Hematopoietic multipotent progenitor cell (in vitro differentiated cells): ENCODE measurements at places on chromosomes 4 and X.

DNA sequence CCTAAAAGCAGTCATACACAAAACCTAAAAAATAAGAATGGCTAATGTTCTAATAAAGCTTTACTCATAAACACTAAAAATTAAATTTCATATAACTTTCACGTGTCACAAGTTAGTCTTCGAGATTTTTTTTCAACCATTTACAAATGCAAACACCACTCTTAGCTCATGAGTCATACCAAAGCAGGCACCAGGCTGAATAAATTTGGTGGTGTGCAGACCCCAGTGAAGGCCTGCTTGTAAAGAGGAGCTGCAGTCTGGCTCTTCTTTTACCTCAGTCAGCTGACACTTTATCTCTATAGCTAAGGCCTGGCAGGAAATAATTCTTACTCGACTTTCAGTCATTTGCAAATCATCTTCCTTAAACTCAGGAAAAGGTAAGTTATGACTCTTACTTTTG lies 37.4 kb downstream of the CLOCK start:
- no peak for DNase-seq

GRCh38 chr4:138915756-138916155 lies 99.8 kb upstream of the NOCT start:
- DNase-seq, result no peak

GRCh38 chrX:49171752-49172279 lies at the start of gene PLP2:
Gene PLP2 (plus strand): TSS chrX:49171898. CDS start chrX:49172001, 103 bp downstream.
- DNase-seq, result peak; percentile 49

DNA sequence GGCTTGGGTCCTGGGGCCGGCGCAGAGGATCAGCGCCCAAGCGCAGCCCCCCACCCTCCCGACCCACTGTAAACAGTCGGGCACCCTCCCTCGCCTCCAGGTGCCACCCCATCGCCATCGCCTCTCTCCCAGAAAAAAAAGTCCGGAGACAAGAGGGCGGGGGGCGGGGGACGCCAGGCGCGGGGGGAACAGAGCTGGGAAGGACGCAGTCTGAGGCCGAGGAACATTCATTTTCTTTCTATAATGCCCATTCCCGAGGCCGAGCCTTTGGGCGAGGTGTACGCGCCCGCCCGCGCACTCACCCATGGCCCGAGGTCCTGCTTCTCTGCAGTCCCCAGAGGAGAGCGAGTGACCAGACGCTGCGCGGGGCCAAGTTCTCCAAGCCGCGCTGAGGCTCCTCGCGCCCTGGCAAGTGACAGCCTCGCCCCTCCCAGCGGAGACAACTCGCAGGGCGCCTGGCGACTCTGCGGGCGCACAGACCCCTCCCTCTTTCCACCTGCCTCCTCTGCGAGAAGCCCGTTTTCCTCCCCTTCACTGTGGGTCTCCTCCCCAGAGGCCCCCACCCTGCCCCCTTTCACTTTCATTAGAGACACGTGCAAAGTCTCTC lies 63.5 kb upstream of the WDR17 start:
- peak; percentile 58 for DNase-seq

DNA sequence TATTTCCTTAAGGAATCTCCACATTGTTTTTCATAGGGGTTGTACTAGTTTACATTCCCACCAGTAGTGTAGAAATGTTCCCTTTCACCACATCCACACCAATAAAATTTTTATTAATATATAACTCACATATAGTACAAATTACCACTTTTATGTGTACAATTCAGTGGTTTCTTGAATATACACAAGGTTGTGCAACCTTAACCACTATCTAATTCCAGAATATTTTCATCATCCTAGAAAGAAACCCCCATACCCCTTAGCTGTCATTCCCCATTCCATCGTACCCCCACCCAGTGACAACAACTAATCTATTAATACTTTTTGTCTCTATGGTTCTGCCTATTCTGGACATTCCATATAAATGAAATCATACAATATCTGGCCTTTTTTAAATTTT lies 108.3 kb upstream of the USP9X start:
- no peak for DNase-seq

- no peak for DNase-seq
Observed at GRCh38 chrX:72408885-72409284, 103.2 kb upstream of the CITED1 start.

DNA sequence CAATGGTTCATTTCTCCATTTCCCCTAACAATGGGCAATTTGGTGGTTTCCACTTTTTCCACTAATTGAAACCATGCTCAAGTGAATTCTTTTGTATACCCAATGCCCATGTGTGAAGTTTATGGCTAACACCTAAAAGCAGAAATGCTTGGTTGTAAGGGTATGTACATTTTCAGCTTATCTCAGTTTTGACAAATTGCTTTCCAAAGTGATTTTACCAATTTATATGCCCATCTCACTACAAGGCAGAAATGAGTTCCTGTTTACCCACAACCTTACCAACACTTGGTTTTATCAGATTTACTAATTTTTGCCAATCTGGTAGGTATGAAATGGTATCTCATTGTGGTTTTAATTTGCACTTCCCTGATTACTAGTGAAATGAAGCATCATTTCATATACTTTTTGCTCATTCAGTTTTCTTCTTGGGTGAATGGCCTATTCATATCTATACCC lies 14.8 kb downstream of the GPR34 start:
- DNase-seq, result no peak

DNA sequence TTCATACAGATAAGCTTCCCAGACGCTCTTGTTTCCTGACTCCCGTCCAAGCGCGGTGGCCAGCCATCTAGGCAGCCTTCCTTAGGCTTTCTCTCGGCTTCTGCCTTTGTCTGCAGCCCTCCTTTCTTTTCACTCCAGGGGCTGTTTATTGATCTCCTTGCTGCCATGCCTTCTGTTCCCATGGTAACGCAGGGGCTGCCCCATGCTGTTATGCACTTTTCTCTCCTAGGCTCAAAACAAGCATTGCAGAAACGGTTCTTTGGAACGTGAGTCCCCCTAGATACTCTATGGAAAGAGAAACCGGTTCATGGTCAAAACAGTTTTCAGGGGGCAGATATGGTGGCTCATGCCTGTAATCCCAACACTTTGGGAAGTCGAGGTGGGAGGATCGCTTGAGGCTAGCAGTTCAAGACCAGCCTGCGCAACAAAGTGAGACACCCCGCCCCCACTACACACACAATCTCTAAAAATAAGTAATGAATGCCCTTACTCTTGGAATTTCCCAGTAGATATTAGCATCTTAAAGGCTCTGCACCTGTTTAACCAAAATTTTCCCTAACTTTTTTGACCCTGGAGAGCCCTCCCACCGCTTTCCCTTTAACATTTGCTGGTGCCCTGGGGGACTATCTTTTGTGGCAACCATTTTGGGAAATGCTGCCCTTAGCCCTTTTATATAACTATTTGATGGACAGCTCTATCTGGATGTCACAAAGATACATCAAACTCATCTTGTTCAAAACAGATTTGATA lies 53.9 kb upstream of the ZNF157 start:
- DNase-seq, result no peak

- no peak for DNase-seq
Observed at GRCh38 chr4:139540632-139541031, 15.4 kb downstream of the SETD7 start.

- DNase-seq, result no peak
Observed at GRCh38 chr4:110815950-110816349, 193.1 kb upstream of the PITX2 start.

- DNase-seq, result no peak
Observed at GRCh38 chr4:67198727-67199126, 346.6 kb downstream of the CENPC start.

DNA sequence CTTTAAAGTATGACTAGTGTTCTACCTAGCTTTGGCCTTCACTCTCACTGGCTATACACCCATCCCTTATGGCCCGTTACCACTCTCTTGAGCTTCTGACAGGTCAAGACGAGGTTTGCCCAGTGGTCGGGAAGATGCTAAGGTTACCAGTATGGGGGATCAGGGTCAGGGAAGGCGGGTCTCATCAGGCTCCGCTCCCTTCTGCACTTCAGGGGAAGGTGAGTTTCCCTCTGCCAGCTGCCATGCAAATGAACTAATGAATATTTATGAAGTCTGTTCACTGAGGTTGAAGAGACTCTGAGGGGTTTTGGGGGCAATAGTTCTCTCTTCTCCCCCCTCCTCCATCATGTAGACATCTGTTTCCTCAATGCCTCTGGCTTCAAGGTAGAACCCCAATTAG lies 6.6 kb downstream of the EFNB1 start:
- DNase-seq, result no peak

GRCh38 chr4:11069083-11069482 lies 359.6 kb downstream of the HS3ST1 start:
- DNase-seq, result no peak

DNA sequence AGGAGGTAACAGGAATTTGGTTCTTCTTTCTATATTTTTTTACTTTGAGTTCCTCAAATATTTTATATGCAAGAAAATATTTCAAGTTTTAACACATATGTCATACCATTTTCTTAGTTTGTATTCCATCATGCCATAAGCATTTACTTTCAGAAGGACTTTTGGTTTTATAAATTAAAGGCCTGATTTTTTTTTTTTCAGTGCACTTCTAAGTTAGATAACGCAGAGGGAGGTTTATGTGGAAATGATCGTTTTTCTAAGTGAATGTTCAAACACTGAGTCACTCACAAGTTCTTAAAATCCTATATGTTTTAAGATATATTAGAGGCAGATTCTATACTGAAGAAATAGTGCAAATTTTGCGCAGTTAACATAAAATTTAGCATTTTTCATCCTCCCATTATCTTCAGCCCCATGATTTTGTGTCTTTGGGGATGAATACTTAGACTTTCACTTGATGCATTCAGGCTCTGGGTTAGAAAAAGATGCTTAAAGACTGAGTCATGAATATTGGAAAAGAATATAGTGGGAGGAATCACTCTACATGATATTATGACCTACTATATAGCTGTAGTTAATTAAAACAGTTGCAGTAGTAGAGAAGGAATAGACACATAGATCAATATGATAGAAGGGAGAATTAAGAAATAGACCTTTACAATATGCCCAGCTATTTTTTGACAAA lies 54.9 kb downstream of the COL4A5 start:
- no peak for DNase-seq

GRCh38 chrX:20147561-20147960 lies 5.9 kb upstream of the EIF1AX start:
- no peak for DNase-seq

DNA sequence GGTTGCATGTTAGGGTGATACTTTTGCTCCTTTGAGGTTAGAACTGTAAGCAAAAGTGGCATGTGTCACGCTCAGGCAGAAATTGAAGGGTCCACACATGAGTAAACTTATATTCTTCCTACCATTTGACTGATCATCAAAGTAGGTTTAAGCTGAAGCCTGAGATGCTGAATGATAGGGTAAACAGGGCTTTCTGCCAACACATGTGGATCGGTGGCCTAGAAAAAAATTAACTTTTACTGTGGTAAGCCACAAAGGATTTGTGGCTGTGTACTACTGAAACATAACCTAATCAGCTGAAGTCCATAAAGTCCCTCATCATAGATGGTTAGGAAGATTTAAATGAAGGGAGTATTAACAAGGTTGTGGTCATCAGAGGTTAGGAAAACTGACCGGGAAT lies 1070.1 kb downstream of the STPG2 start:
- DNase-seq, result no peak

DNA sequence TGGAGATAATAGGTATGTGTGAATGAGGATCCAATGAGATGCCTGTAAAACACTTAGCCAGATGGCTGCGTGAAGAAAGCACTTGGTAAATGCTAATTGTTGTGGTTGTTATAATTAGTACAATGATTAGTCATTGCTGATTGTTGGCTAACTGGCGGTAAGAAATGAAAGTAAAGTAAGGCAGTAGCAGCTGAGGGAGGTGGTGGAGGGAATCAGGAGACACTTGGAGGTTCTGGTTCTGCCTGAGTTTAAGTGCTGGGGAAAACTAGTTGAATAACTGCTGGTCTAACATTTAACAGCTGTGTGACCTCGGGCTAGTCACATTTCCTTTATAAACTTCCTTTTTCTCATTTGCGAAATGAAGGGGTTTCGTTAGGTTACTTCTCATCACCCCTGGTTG lies 30.9 kb downstream of the CD38 start:
- no peak for DNase-seq

DNA sequence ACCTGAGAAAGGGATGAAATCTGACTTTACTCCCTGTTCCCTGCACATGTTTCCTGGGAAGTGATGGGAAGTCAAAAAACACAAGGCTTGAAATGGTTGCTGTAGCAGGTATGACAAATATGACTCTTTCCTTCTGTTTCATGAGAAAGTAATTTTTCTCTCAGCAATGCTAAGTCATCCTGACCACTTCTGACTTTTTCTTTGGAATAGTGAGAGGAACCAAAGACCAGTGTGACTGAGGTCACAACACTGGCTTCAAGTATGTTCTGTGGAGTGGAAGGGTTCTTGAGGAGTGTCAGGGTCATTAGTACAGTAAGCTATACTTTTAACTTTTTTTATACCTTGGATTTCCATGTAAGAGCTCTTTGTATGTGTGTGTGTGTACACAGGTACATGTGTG lies 225.3 kb downstream of the PPP3CA start:
- no peak for DNase-seq

- DNase-seq, result no peak
Observed at GRCh38 chrX:39985071-39985470, 112.7 kb downstream of the BCOR start.

DNA sequence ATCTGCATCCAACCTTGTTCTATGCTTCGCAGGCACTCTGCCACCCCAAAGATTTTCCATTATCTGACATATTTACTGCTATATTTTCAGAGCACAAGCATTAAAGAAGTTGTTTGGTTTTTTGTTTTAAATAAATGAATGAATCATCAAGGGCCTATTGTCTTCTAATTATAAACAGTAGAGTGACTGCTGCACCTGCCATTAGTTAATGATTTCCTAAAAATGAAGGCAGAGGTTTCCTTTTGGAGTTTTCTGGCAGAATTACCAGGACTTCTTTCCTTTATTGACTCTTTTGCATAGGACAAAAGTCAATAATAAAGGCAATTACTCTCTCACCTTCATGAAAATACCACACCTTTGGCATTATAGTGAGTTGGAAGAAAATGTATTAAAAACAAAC lies 238.1 kb downstream of the INPP4B start:
- DNase-seq, result no peak

DNA sequence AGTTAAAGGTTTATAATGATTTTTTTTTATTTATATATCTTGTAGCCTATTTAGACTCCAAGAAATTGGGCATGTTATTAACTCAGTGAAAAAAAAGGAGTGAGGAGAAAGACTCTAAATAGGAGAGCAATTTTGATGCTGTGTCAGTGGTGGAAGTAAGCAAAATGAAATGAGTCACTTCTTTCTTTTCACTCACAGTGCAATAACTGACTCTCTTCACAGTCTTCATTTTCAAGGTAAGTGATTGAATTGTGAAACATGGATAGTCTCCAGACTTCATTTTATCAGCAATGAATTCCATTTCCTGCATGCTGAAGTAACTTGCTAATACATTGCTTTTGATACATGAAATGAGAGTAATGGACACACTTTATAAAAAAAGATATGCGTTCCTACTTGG lies 2271.5 kb downstream of the PCDH7 start:
- DNase-seq, result no peak

DNA sequence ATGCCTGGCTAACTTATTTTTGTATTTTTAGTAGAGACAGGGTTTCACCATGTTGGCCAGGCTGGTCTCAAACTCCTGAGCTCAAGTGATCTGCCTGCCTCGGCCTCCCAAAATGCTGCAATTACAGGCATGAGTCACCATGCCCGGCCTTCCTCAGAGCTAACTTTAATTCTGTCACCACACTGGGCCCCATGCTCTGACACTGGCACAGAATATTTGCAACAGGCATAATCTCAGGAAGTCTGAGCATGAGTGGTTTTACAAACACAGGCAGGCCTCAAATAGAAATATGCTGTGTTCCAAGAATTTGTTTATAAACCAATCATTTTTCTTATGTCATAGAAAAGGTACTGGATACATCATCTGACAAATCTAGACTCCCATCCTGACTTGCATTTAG lies 32.7 kb upstream of the FAM9C start:
- no peak for DNase-seq

- DNase-seq, result peak; percentile 60
Observed at GRCh38 chr4:1009542-1010394, 1.7 kb upstream of the FGFRL1 start.
